NCI-H187 treated with DMSO at 0.1 percent for 48 hours (cell line): ENCODE measurements at places on chromosomes 7 and 10.

- DNase-seq, result no peak
These were observed 41.2 kb downstream of the COL13A1 start for GRCh38 chr10:69842882-69843281.

DNA sequence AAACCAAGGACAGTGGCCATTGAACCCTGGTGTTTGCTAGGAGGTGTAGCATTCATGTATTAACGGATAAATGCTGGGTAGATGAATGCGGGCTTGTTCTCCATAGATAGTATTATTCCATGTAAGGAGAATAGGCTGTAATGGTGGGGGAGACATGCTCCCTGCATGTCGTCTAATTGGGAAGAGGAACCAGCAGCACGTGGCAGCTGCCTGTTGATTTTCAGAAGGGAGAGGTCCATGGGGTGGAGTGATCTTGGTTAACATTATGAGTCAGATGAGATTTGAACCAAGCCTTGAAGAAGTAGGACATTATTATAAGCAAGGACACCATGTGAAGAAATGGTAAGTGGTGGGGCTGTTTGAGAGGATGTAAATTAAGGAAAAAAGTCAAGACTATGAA lies 112.5 kb downstream of the WNT2 start:
- no peak for DNase-seq

DNA sequence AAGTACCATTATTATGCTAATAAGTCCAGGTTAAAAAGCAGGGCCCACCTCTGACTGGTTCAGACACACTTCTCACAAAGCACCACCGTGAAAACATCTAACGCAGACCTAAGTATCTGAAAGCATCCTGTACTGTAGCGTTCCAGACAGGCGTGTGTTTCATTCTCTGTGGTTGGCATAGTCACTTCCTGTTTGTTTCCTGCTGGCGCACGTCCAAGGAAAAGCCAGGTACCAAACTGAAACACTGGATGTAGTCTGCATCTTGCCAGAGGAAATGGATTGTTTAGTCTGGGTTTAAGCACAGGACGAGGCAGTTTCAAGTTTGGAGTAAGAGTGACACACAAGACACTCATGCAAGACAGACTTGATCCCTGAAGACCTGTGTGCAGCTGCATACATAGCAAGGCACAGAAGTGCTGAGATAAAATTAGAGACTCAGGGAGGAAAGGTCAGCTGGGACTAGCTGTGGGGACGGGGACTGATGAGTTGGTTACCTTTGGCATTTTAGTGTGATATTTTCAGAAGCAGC lies 23.3 kb downstream of the BPGM start:
- DNase-seq, result no peak

DNA sequence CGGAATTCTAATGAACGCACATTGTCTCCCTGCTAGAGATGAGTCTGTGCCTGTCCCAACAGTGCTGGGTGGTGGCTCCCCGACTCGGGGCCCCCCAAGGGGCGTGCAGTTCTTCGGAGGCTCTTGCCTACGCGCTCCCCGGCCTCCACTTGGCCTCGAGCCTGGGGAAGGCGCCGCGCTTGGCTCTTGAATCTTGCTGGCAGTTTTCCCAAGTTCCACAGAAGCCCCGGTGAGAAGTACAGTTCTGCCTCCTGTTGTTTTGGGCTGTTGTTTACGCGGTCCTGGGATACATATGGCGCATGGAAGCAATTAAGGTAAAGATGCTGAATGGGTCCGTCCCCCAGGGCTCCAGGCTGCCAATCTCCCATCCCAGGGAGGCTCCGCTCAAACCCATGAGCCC lies 32.6 kb upstream of the UNCX start:
- no peak for DNase-seq
